Right kidney (tissue), 9 donors: ENCODE measurements at places on chromosomes 3 and 15.

DNA sequence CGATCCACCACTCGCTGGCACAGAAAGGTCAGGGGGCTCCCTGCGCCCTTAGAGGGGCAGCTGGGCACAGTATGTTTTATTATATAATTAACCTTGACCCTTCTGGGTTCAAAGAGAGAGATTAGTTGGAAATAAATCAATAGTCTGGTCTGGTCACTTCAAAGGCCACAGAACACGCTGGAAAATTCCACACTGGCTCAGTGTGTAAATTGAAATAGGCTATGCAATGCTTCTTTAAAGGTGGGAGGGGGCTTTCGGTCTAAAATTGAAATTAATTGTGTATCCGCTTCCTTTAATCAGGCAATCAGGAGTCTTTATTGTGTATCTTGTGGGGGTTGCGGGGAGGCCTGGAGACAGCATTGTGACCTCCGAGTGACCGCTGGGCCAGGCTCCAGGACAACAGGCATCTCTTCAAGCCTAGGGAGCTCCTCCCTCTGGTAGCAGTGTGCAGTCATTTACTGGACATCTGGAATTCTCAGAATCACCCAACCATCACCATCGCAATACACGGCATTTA lies 8.0 kb downstream of the RNU5B-1 start:
- DNase-seq: peak; percentile 60

DNA sequence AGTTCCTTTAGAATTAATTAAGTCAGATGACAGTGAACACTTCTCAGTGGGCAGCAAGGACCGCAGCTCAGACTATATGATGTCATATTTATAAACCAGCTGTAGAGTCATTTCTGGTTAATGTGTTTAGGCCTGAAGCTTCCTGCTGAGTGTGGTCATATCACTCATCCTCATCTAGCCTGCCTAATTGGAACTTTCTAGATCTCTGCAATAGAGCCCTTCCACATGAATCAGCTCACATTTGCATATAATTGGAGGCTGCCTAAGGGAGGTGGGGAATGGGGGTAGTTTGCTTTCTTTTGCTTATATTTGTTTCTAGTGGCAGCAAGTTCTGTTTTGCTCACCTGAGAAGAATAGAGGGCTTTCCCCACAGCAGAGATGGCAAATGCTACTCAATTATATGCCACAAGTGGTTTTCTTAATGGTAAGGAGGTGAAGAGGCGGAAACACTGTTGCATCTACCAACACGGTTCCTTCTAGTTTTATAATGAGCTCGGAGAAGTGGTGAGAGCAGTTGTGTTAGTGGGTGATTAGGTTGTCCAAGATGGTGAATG lies 148.1 kb downstream of the KLHL25 start:
- no peak for DNase-seq

- DNase-seq: no peak
Measured at GRCh38 chr15:87732976-87733375, 523.6 kb downstream of the NTRK3 start.

GRCh38 chr15:57079931-57080620 lies 161.6 kb downstream of the TCF12 start:
- DNase-seq: no peak

DNA sequence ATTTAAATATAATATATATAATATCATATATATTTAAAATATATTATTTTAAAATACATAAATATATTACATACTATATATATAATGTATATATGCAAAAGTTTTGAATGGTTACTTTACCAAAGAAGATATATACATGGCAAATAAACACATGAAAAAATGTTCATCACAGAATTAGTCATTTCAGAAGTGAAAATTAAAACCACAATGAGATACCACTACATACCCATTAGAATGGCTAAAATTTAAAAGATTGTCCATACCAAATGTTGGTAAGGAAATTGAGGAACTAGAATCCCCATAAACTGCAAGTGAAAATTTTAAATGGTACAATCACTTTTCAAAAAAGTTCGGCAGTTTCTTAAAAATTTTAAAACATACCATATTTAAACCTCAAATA lies 23.6 kb upstream of the COL8A1 start:
- DNase-seq: no peak

GRCh38 chr3:127706312-127706711 lies 33.6 kb downstream of the ABTB1 start:
- DNase-seq: no peak

DNA sequence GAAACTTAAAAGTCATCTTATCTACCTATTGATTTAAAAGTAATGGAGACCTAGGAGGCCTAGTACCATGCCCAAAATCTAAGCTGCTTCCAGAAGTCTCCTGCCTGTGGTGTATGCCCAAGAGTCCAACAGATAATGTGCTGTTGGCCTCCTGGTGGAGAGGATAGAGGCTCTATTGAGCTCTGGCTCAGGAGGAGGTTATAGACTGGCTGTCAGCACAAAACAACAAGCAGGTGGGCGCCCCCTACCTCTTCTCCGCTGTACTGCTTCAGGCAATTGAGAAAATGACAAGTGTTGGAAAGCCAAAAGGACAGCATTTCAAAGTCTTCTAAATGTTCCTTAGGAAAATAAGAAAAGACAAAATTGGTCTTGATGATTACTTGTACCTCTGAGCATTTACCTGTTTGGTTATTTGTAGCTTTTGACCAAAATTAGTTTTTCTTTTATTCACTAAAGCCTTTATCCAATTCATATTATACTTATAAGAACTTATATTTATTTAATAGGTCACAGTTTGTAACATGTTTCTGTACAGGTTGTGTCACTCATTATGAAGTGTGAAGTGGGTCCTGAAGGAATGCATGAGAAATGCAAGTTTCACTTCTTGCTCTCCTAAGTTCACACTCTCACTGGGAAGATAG lies 17.2 kb upstream of the GNB5 start:
- no peak for DNase-seq

- no peak for DNase-seq
Measured at GRCh38 chr3:73188707-73189106, 127.2 kb downstream of the EBLN2 start.

DNA sequence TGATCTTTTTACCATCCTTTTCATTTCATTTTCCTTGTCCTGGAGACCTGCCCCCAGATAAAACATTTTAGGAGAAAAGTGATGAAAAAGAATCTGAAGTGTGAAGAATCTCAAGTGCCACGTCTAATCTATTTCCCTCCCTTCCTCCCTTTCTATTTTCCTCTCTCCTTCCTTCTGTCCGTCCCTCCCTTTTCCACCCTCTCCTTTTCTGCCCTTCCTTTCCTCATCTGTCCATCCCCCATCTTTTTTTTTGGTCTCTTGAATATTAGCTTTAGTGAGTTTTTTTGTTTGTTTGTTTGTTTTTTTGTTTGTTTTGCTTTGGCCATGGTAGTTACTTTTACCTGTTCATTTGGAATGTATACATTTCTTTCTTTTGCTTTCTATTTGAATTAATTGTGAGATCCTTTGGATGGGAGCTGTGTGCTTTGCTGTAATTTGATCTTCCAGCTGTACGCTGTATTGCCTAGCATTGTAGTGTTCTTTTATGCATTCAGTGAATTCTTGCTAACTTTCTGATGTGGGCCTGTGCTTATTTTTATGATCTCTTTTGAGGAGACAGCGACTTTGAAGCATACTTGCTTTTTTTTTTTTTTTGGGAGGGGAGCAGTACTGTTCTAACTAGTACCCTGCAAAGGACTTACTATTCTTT lies 19.2 kb downstream of the CDIN1 start:
- no peak for DNase-seq

GRCh38 chr3:171435757-171436156 lies 24.4 kb downstream of the TNIK start:
- no peak for DNase-seq

DNA sequence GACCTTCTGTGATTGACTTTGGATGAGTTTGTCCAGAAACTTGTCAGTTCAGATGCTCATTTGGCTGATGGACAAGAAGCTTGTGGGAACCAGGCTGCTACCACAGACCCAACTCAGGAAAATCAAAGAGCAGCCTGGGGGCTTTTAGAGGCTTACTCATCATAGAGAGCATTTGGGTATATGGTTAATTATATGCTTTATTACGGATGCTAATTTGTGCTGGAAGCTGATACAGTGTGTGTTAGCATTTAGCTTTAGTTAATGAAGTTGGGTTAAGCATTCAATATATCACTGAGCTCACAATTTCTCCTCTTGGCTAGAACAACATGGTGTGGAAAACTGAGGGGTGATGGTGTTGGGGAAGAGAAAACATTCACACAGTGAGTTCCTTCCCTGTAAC lies 664.2 kb upstream of the CFAP20DC start:
- DNase-seq: no peak

GRCh38 chr3:127859730-127860129 lies 37.4 kb upstream of the MGLL start:
- DNase-seq: no peak

DNA sequence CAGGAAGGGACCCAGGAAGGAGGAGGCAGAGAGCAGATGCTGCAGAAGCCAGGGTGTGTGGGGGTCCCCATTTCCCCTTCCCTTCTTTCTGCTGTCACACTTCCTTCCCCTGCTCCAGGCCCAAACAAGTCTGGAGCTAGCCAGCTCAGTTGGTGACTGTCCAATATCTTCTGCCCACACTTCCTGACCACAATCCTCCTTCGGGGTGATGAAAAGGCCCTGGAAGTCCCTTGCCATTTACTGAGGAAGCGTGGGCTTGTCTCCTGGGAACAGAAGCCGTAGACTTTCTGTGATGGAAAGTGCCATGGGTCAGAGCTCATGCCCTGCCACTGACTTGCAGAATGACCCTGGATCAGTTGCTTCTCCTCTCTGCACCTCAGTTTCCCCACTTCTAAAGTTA lies 39.0 kb downstream of the ANAPC13 start:
- DNase-seq: no peak

GRCh38 chr3:46667657-46668056 lies 25.8 kb downstream of the ALS2CL start:
- DNase-seq: no peak

GRCh38 chr3:11287404-11287803 lies 15.2 kb downstream of the ATG7 start:
- DNase-seq: no peak

DNA sequence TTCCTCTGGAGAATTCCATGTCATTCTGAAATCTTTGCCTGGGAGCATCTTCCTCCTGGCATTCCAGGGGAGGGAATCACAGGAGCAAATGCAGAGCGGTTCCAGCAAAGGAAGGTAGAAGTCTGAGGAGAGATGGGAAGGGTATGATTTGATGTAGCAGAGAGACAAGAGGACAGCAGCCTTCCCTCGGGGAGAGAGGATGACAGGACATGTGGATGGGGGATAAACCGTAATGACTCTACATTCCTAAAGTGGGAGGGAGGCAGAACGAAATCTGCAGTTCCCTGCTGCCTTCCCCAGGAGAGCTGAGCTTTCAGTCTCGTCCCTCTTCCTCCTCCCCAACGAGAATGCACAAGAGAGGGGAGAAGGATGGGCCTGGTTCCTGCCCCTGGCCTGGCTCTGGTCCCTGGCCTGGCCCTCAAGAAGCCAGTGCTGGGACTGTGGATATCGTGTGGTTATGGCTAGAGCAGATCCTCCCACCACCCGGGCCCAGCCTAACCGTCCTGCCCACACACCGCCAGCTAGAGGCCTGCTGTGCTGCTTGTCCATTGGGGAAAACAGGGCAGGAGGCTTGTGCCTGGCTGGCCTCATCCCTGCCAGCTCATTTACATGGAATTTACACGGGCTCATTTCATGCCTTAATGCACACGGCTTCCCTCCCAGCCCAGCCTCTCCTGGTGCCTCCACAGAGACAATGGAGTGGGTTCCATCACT lies 26.6 kb downstream of the SEMA7A start:
- peak; percentile 63 for DNase-seq

DNA sequence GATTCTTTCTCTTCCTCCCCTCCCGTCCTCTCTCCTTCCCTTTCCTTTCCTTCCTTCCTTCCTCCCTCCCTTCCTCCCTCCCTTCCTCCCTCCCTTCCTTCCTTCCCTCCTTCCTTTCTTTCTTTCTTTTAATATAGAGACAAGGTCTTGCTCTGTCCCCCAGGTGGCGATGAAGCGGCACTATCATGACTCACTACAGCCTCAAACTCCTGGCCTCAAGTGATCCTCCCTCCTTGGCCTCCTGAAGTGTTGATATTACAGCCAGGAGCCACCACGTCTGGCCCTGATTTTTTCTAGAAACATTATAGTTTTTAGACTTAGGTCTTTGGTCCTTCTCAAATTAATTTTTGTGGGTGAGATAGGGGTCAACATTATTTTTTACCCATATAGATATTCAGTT lies 15.5 kb downstream of the GRM2 start:
- no peak for DNase-seq

DNA sequence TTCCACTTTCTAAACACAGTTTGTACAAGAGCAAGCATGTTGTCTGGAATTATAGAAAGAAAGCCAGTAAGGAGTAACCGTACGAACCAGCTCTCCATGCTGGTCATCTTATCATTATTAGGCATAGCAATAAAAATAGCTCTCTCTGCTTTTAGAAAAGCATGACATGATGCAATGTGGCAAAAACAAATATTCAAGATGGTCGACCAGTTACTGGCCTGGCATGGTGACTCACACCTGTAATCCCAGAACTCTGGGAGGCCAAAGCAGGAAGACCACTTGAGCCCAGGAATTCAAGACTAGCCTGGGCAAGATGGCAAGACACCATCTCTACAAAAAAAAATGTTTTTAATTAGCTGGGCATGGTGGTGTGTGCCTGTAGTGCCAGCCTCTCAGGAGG lies 2.6 kb upstream of the MAP4 start:
- DNase-seq: no peak

GRCh38 chr3:179416681-179417080 lies 34.6 kb downstream of the GNB4 start:
- DNase-seq: no peak

GRCh38 chr3:101942356-101942755 lies 93.0 kb downstream of the NFKBIZ start:
- no peak for DNase-seq

DNA sequence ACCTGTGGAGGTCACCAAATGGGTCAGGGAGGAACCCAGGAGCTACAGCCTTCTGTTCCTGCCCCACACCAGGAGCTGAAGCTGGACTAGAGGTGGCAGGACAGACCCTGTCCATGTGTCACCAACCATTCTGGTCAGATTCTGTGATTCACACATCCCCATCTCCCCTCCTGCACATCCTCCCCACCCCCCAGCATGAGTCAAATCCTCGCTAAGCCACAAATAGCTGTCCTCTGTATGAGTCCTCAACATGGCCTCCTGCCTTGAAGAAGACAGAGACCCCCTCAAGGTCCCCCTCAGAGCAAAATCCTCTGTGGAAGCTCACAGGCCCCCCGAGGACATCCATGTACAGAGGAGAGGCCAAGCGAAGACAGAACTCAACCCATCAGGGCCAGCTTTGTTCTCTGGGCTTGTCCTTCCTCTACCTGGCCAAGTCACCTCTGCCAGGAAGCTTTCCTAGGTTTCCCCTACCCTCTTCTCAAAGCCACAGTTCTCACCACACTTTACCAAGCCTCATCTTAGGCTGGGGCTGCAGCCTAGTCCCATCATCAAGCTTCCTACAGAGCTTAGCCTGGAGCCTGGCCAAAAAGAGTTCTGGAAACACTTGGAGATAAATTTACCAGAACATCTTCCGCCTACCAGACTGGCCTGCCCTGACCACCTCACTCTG lies 17.1 kb downstream of the CACNA2D2 start:
- DNase-seq: no peak

DNA sequence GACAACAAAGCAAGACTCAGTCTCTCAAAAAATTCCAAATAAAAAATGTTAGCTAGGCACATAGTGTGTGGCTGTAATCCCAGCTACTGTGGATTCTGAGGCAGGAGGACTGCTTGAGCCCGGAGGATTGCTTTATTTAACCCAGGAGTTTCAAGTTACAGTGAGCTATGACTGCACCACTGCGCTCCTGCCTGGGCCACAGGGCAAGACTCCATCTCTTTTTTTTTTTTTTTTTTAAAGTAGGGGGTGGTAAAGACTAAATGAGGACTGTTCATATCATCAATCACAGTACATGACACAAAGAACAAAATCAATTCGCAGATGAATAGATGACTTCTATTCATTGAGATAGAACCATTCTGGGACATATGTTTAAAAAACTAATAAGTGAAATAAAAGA lies 48.1 kb downstream of the ACAP2 start:
- DNase-seq: no peak
